ENCODE measurements at places on chromosomes 12 and 14. TPM values are rescaled to one million over a fixed set of nuclear protein-coding genes. Genes with fewer than 3 reads are reported as not detected.

- no peak for DNase-seq
These were observed 60.4 kb downstream of the TTC9 start for GRCh38 chr14:70702161-70702560.

DNA sequence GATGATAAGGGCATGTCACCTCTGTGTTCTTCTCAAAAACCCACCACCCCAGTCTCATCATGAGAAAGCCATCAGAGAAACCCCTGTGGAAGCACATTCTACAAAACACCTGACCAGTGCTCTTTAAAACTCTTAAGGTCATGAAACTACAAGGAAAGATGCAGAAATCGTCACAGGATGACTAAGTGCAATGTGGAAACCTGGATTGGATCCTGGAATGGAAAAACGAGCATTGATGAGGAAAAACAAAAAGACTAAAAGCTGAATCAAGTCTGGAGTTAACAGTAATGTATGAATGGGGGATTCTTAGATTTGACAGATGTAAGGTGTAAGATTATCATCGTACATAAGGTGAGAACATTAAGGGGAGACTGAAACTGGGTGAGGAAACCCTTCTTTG is 211.0 kb downstream of the TBX5 start:
- no peak for DNase-seq

DNA sequence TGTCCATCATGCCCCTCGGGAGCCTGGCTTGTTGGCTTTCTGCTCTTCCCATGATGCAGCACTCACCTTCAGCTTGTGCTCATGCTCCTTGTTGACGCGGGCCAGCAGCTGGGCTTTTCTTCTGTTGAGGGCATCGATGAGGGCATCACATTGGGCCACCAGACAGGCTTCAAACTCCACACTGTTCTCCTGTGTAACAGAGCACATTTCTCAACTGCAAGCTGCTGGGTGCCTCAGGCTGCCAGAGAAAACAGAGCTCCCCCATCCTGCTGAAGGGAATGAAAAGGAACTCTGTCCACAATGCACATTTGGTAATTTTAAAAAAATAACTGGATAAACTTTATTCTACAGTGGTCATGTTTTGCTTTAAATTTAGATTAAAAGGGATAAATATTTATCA is 72.1 kb downstream of the TRIM9 start:
- no peak for DNase-seq

GRCh38 chr12:88509347-88509746 is 70.9 kb downstream of the KITLG start:
- no peak for DNase-seq

GRCh38 chr14:22996768-22997654 is 12.9 kb downstream of the C14orf93 start:
- no peak for DNase-seq

DNA sequence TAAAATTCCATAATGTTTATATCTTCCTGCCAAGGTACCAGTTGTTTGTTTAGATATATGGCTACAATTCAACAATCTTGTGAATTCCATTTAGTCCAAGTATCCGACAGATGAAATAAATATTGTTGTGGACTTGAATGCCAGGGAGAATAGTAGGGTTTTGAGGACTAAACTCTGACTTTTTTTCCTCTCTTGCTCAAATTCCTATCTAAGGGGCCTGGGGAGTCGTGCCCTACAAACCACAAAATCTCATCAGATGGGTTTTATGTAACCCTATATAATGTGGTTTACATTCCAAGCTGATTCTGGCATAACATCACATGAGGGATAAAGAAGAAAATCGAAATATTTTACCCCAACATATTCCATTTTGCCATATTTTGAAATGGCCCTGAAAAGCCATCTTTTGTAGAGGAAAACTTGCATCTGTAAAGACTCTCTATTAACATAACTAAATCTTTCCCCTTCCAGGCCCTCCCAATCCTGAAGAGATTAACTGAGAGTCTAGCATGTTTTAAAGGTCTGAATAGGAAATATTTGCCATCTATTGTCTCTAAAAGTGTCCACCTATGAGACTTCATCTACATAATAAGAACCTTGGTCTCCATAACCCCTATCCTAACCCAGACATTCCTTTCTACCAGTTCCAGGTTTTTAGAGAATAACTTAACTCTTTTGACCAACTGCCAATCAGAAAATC is 184.7 kb upstream of the KITLG start:
- peak; percentile 32 for DNase-seq

- DNase-seq = no peak
These were observed 990.2 kb upstream of the ATXN7L3B start for GRCh38 chr12:73547421-73547820.

- DNase-seq = no peak
These were observed 7.8 kb downstream of the AKT1 start for GRCh38 chr14:104787736-104788135.

- DNase-seq = no peak
These were observed 61.4 kb upstream of the ESRRB start for GRCh38 chr14:76314521-76315034.

- no peak for DNase-seq
These were observed 65.4 kb downstream of the FZD10 start for GRCh38 chr12:130227641-130228040.

Gene LRP10
- total RNA-seq = 106 TPM

Gene TAS2R46
- total RNA-seq = not detected

Gene DHH
- total RNA-seq = 0.21 TPM

Gene KRT79
- total RNA-seq = not detected

Gene EIF2S3B
- 0.62 TPM for total RNA-seq

All from myocyte (in vitro differentiated cells).